Type B pancreatic cell (in vitro differentiated cells): ENCODE measurements at places on chromosomes 11 and 22. TPM values are rescaled to one million over a fixed set of nuclear protein-coding genes. Genes with fewer than 3 reads are reported as not detected.

The TRIM29 gene
- total RNA-seq: 56.7 and 207 TPM in 2 replicates

The C11orf71 gene
- 11.8 and 15.5 TPM in 2 replicates for total RNA-seq

The MEI1 gene
- 0.90 and 1.2 TPM in 2 replicates for total RNA-seq

The GGT5 gene
- 0.14 and 0.80 TPM in 2 replicates for total RNA-seq

The CCDC87 gene
- 0.94 and 1.1 TPM in 2 replicates for total RNA-seq

The KCNJ4 gene
- 1.3 and 2.0 TPM in 2 replicates for total RNA-seq

The OR52N1 gene
- not detected in 2 replicates for total RNA-seq

The SCGB1D2 gene
- total RNA-seq: not detected in 2 replicates

The TRPC6 gene
- total RNA-seq: 0.48 and 1.5 TPM in 2 replicates

The OR10A2 gene
- not detected in 2 replicates for total RNA-seq

The HBG1 gene
- total RNA-seq: not detected in 2 replicates

The NFRKB gene
- 37.9 and 49.0 TPM in 2 replicates for total RNA-seq

The DDX17 gene
- 377 and 531 TPM in 2 replicates for total RNA-seq

The KRTAP5-9 gene
- total RNA-seq: 0.43 TPM in 1 of 2 replicates, not detected in the other

The LRRC55 gene
- 0.48 and 2.9 TPM in 2 replicates for total RNA-seq

The C11orf52 gene
- total RNA-seq: 1.8 and 7.6 TPM in 2 replicates

The ARL2 gene
- total RNA-seq: 63.0 and 65.8 TPM in 2 replicates

The TMEM132A gene
- 162 and 218 TPM in 2 replicates for total RNA-seq

The TRPM5 gene
- total RNA-seq: 0.21 and 0.46 TPM in 2 replicates

The RASL10A gene
- total RNA-seq: 0.62 and 1.5 TPM in 2 replicates

The CHST1 gene
- 4.5 and 9.2 TPM in 2 replicates for total RNA-seq

The OR51E2 gene
- 0.58 TPM in 1 of 2 replicates, not detected in the other for total RNA-seq

The MS4A18 gene
- 0.75 and 3.5 TPM in 2 replicates for total RNA-seq

The GRAP2 gene
- 0.24 and 0.43 TPM in 2 replicates for total RNA-seq

The IL18 gene
- total RNA-seq: 0.94 and 1.3 TPM in 2 replicates

The FAM118B gene
- total RNA-seq: 20.2 and 24.8 TPM in 2 replicates

The MS4A14 gene
- total RNA-seq: not detected in 2 replicates

The APOL4 gene
- 0.67 and 1.4 TPM in 2 replicates for total RNA-seq

The GTF2H1 gene
- total RNA-seq: 38.9 and 41.6 TPM in 2 replicates

The HEPHL1 gene
- total RNA-seq: 0.05 TPM in 1 of 2 replicates, not detected in the other

The LIF gene
- total RNA-seq: 3.8 and 9.8 TPM in 2 replicates

The RGL4 gene
- not detected in 2 replicates for total RNA-seq

The DUSP8 gene
- total RNA-seq: 8.4 and 16.1 TPM in 2 replicates

The CNIH2 gene
- total RNA-seq: 21.3 and 23.2 TPM in 2 replicates

The OR52N4 gene
- total RNA-seq: not detected in 2 replicates

The POTEH gene
- not detected in 2 replicates for total RNA-seq

The SGSM1 gene
- total RNA-seq: 3.7 and 5.1 TPM in 2 replicates

The ACAD8 gene
- total RNA-seq: 26.4 and 29.8 TPM in 2 replicates

The ATXN10 gene
- total RNA-seq: 117 and 182 TPM in 2 replicates
